Upper lobe of right lung (tissue), 1 donor: ENCODE measurements at places on chromosomes 5 and 9. TPM values are rescaled to one million over a fixed set of nuclear protein-coding genes. Genes with fewer than 3 reads are reported as not detected.

Gene PRR16
- 3.1 TPM for total RNA-seq

Gene WDR38
- not detected for total RNA-seq

Gene CARD19
- total RNA-seq: 31.8 TPM

Gene CAMK2A
- 1.5 TPM for total RNA-seq

Gene CDH12
- not detected for total RNA-seq

Gene TMOD1
- 11.3 TPM for total RNA-seq
